MCF 10A (cell line): ENCODE measurements at places on chromosomes 2 and 18. TPM values are rescaled to one million over a fixed set of nuclear protein-coding genes. Genes with fewer than 3 reads are reported as not detected.

CRYGD gene
- total RNA-seq: not detected in 2 replicates

ACMSD gene
- not detected in 2 replicates for total RNA-seq

ANKRD62 gene
- not detected in 2 replicates for total RNA-seq

SLC9A4 gene
- 0.07 TPM in 1 of 2 replicates, not detected in the other for total RNA-seq

NFU1 gene
- 29.5 and 32.3 TPM in 2 replicates for total RNA-seq
